ENCODE measurements at places on chromosomes 1 and 21.

DNA sequence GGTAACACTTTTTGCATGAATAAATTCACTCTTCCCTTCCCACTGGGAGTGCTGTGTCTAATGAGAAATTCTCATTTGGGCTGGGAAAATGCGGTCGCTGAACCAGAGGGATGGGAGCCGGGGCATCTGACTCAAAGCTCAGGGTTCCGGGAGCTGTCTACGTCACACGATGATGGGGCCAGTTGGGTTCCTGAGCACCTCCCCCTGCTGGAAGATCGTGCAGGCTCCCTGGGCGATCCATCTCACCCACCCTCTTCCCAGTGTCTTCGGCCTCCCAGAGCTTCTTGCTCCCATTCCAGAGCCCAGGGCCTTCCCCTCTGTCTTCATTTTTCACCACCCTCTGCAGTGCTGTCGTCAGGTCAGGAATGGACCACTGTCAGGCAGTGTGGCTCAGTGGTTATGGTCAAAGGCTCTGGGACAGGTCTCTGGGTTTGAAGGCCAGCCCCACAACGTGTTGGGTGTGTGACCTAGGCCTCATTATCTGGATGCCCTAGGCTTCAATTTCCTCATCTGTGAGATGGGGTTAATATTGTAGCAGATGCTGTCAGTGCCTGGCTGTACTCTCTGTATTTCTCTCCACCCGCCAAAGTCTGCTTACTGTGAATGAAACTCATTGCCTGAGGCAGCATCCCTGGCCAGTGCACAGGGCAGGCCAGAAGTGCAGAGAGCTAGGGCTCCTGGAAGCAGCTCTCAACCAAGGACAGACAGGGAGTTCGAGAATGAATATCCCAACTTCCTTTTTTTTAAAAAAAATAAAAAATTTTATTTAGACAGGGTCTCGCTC, 31.8 kb downstream of the IGSF21 start:
- no peak for DNase-seq

- DNase-seq, result no peak
Measured at GRCh38 chr1:23163395-23163794, 5.3 kb downstream of the LUZP1 start.

- DNase-seq, result no peak
Measured at GRCh38 chr1:221347706-221348105, 394.2 kb downstream of the DUSP10 start.

- no peak for DNase-seq
Measured at GRCh38 chr1:227244339-227245118, 73.8 kb downstream of the CDC42BPA start.

DNA sequence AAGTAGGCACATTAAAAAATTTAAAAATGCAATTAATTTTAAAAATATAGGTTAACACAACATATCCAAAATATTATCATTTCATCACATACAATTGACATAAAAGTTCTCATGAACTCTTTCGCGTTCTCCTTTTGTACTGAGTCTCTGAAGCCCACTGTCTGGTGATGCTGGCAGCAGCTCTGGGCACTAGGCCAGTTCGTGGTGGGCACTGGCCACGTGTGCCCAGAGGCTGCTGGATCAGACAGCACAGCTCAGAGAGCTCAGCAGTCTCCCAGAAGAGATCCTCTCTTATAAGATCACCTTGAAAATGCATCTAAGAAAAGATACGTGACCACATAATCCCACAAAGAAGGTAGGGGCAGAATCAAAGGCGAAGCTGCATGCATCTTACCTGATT, 9.9 kb downstream of the CEP104 start:
- DNase-seq, result no peak

All from activated CD4-positive, alpha-beta T cell treated with anti-CD3 and anti-CD28 coated beads, Interleukin-2, amount 50 U/mL, for 48 hours (primary cell).